ENCODE measurements at places on chromosomes 2 and 18. TPM values are rescaled to one million over a fixed set of nuclear protein-coding genes. Genes with fewer than 3 reads are reported as not detected.
A peak's percentile ranks its signal among the peaks of the same experiment; 100 is the strongest.

TRIM43 gene
- total RNA-seq, result not detected

DNA sequence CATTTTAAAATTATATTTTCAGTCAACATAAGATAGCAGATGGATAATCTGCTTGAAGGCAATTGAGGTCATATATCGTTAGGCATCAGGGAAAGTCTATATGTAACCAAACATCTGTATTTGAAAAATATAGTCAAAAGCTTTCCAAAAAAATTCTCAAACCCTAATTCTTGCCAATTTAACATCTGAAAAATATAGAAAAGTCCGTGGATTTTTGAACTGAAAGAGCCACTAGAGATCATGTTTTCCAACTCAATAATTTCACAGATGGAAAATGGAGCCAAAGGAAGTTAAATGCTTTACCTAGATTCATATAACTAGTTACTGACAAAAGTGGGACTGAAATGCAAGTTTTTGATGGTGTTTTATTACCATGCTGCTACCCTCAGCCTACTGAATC is 185.1 kb upstream of the ZNF804A start:
- H3K27me3 ChIP-seq, result no peaks in the 10 kb centered on the region
- H3K36me3 ChIP-seq, result no peaks in the 10 kb centered on the region
- no peak overlapping the region for H3K4me3 ChIP-seq
- no peaks in the 10 kb centered on the region for H3K4me1 ChIP-seq
- no peak for DNase-seq

DNA sequence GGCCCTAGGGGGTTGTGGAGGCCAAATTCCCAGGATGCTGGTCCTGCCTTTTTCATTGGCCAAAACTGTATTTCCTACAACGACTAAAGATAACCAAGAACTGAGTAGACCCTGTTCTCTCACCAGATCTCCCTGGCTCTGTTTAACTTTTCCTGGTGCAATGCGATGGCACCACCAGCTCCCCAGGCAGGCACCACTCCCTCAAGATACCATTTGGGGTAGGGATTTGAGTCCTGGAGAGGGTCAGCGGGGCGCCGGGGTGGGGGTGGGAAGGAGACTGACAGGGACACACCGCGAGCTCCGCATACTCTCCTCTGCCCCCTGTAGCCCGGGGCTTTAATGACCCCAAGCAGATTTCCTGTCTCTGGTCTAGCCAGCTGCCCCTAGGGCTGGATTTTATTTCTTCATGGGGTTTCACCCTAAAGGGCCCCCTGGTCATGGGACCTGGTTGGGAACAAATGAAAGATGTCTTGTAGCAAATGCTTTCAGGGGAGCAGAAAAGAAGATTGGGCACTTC is 7.3 kb downstream of the SIX2 start:
- H3K27ac ChIP-seq, result no peak overlapping the region
- H3K27me3 ChIP-seq, result peaks cover 97% of the 10 kb centered on the region
- H3K4me3 ChIP-seq, result peak overlapping the region; percentile 33
- no peaks in the 10 kb centered on the region for H3K36me3 ChIP-seq

DNA sequence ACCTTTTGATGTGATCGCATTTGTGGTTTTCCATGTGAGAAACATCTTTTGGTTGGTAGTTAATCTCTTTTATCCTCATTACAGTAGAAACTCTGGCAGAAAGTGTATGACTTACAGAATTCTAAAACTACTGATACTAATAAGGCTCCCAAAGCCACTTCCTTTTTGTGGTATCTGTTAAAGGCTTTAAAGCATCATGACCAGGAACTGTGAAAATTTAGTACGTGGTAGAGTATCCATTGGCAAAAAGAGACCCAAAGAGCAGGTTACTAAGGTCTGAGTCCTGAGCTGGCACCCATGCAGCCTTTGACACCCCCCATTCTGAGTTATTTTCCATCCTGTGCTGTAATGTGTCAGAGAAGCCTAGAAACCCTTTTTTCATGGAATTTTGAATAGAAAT is 94.5 kb downstream of the DPP4 start:
- no peak overlapping the region for H3K4me3 ChIP-seq

CTAGE1 gene
- total RNA-seq, result not detected

GAL3ST2 gene
- not detected for total RNA-seq

CYP27A1 gene
- total RNA-seq, result 273 TPM

CXCR4 gene
- total RNA-seq, result 55.1 TPM

GRCh38 chr2:119352357-119352756 is 14.3 kb downstream of the C2orf76 start:
- H3K4me3 ChIP-seq, result no peak overlapping the region
- no peaks in the 10 kb centered on the region for H3K27me3 ChIP-seq
- no peak for DNase-seq
- no peak overlapping the region for H3K27ac ChIP-seq

DNA sequence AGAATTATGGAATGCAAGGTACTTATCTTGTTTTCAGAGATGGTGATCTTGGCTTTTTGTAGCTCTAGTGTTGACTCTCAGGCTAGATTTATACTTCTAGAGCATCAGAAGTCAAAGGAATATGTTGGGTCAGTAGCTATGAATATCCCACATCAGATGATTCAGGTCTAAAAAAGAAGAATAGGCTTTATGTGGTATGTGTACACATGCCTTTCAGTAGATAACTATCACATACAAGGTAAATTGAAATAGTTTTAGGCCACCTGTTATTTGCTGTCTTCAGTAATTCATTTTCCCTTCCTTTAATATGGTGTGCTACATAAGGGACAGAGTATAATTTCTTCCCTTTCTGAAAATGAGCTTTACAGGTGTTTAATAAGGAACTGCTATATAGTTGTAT is 142.4 kb downstream of the AGPS start:
- no peak overlapping the region for H3K27ac ChIP-seq
- H3K27me3 ChIP-seq, result no peaks in the 10 kb centered on the region
- DNase-seq, result no peak
- H3K4me1 ChIP-seq, result no peaks in the 10 kb centered on the region
- no peak overlapping the region for H3K4me3 ChIP-seq
- peaks cover 8% of the 10 kb centered on the region for H3K36me3 ChIP-seq

DNA sequence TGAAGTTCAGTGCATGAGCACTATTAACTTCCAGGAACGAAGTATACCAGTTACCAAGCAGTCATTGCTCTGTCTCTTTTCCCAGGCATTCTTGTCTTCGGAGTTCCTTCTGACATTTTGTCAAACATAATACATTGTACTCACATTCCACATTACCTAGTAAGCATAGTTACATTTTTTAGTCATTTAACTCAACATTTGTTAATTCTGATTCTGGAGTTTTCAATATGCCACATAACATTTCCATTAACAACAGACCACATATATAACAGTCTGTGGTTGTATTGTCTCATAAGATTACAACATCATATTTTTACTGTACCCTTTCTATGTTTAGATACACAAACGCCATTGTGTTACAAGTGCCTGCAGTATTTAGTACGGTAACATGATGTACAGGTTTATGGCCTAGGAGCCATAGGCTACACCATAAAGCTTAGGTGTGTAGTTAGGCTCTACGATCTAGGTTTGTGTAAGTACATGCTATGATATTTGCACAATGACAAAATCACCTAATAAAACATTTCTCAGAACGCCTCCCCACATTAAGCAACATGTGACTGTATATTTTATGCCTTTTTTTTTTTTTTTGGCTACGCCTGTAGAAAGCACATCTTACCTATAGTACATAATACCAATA is 187.1 kb downstream of the DYM start:
- H3K36me3 ChIP-seq, result peaks cover 12% of the 10 kb centered on the region
- H3K4me3 ChIP-seq, result no peak overlapping the region
- no peak for DNase-seq
- H3K27ac ChIP-seq, result no peak overlapping the region

DNA sequence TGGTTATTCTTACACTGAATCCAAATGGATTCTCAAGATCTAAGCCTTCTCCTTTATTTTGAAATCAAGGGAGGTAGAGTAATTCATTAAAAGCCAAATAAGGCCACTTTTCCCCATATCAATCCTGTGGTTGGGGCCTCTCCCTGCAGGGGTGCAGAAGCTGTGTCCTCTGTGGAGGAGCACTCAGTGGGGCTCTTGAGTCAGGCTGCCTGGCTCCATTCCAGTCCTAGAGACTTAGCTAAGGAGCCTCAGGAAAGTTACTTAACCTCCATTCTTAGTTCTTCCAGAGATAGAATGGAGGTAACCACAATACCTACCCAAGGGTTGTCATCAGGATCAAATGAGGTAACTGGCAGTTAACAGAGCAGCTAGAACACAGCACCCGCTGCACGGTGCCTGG is 564.3 kb downstream of the CMPK2 start:
- H3K36me3 ChIP-seq, result no peaks in the 10 kb centered on the region
- H3K27ac ChIP-seq, result no peak overlapping the region
- DNase-seq, result no peak
- H3K4me1 ChIP-seq, result no peaks in the 10 kb centered on the region
- no peak overlapping the region for H3K4me3 ChIP-seq

DNA sequence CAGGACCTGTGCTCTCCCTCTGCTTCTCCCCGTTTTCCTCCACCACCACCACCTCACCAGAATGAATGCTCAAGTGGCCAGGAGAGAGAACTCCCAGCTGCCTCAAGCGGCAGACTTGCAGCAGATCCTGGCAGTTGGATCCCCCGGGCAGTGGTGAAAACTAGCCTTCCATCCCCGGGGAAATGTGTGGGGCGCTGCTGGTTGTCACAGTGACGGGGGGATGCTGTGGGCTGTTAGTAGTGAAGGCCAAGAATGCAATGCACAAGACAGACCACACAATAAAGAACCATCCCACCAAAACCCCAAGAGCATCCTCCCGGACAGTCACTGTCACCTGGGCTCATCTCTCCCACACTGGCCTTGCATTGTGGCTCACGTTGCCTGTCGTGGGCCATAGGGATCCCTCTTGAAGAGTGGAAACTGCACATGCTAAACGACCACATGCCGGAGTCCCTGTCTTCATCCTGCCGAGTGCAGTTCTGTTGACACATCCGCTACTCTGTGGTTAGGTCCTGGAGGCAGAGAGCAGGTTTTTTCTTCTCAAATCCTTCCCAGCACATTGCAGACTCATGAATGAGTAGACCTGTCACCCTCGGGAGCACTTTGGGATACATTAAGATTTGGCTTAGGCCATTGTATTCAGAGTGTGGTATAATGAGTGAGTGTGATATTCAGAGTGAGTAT is 13.5 kb downstream of the SPATA3 start:
- H3K4me1 ChIP-seq, result no peaks in the 10 kb centered on the region
- no peaks in the 10 kb centered on the region for H3K36me3 ChIP-seq
- no peaks in the 10 kb centered on the region for H3K27me3 ChIP-seq
- no peak overlapping the region for H3K4me3 ChIP-seq
- no peak for DNase-seq

PROKR1 gene
- total RNA-seq, result not detected

GRCh38 chr2:150477347-150477746 is 10.1 kb downstream of the RND3 start:
- peak overlapping the region; percentile 12 for H3K27ac ChIP-seq
- no peak overlapping the region for H3K4me3 ChIP-seq
- H3K36me3 ChIP-seq, result no peaks in the 10 kb centered on the region
- H3K27me3 ChIP-seq, result no peaks in the 10 kb centered on the region
- no peak for DNase-seq

SERPINB3 gene
- total RNA-seq, result not detected

DNA sequence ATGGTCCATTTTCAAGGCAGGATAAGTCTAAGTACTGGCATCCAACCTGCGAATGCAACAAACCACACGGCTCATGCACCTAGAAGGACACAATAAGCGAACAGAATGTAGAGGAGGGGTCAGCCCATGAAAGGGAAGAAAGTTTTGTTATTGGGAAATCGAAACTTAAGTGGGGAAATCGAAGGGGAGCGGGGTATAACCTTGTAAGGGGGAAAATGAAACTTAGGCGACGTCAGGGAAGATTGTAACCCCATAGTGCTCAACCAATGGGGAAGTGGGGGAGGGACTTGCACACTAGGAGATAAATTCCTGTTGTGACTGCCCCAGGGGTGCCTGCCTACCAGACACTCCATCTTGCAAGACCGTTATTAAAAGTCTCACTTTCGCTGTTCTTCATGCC is 15.6 kb upstream of the OTOF start:
- no peak overlapping the region for H3K27ac ChIP-seq
- no peaks in the 10 kb centered on the region for H3K4me1 ChIP-seq
- DNase-seq, result no peak
- H3K36me3 ChIP-seq, result no peaks in the 10 kb centered on the region
- no peaks in the 10 kb centered on the region for H3K27me3 ChIP-seq
- H3K4me3 ChIP-seq, result no peak overlapping the region

DNA sequence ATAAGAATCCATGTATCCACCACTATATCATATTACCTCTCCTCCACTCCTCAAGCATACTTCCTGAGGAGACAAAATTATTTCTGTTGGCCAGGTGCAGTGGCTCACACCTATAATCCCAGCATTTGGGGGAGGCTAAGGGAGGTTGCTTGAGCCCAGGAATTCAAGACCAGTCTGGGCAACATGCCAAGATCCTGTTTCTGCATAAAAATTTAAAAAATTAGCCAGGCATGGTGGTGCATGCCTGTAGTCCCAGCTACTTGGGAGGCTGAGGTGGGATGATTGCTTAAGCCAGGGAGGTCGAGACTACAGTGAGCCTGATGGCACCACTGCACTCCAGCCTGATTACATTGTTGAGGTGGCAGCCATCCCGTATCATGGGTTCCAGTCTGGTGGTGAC is 9.2 kb downstream of the INHA start:
- no peak for DNase-seq
- H3K36me3 ChIP-seq, result no peaks in the 10 kb centered on the region
- H3K27ac ChIP-seq, result no peak overlapping the region
- no peak overlapping the region for H3K4me3 ChIP-seq
- no peaks in the 10 kb centered on the region for H3K4me1 ChIP-seq
- peaks cover 5% of the 10 kb centered on the region for H3K27me3 ChIP-seq

GRCh38 chr2:23944976-23945375 is 4.7 kb downstream of the UBXN2A start:
- no peaks in the 10 kb centered on the region for H3K27me3 ChIP-seq
- H3K4me1 ChIP-seq, result peaks cover 9% of the 10 kb centered on the region
- no peak overlapping the region for H3K4me3 ChIP-seq
- DNase-seq, result no peak

DNA sequence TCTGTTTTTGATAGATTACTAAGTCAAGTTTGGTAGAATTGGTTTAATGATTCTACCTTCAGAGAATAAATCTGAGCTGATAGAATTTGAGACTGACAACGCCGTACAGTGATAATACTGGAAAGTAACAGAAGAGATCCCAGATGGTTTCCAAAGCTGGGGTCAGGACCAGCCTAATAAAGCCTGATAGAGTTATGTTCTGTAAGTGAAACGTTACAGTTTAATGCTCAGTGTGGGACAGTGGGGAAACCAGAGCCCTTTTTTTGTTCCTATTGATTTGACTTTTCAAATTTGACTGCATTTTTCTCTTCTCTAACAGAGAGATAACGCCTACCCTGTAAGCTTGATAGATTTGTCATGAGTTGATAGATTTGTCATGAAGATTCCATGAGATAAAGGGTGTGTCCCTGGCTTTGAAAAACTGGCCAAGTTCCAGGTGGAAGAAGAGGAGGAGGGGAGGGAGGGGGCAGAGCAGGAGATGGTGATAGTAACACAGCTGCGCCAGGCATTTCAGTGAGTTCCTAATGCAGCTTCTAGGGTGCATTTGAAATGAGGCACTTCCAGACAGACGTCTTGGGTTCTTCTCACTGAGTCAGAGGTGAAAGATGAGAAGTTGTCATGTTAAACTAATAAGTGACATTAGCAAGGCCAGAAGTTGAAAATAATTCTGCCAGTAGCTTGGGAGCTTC is 65.1 kb downstream of the CERS6 start:
- no peaks in the 10 kb centered on the region for H3K36me3 ChIP-seq

GRCh38 chr2:235045336-235045972 is 93.6 kb downstream of the SH3BP4 start:
- H3K36me3 ChIP-seq, result peaks cover 32% of the 10 kb centered on the region
- H3K27me3 ChIP-seq, result no peaks in the 10 kb centered on the region
- no peak overlapping the region for H3K27ac ChIP-seq

Data from lower lobe of right lung (tissue), 2 donors.